Naive thymus-derived CD8-positive, alpha-beta T cell (primary cell): ENCODE measurements at places on chromosomes 3 and 15. TPM values are rescaled to one million over a fixed set of nuclear protein-coding genes. Genes with fewer than 3 reads are reported as not detected.

BFSP2 gene
- total RNA-seq: not detected

GRCh38 chr3:105246536-105246935 is 120.2 kb upstream of the ALCAM start:
- no peaks in the 10 kb centered on the region for H3K4me1 ChIP-seq
- no peak overlapping the region for H3K27ac ChIP-seq
- H3K4me3 ChIP-seq: no peak overlapping the region
- no peaks in the 10 kb centered on the region for H3K36me3 ChIP-seq

GRCh38 chr3:180633722-180634121 is 31.8 kb downstream of the TTC14 start:
- H3K4me1 ChIP-seq: no peaks in the 10 kb centered on the region
- H3K27me3 ChIP-seq: peaks cover 60% of the 10 kb centered on the region
- H3K27ac ChIP-seq: no peak overlapping the region
- no peak overlapping the region for H3K4me3 ChIP-seq
- H3K36me3 ChIP-seq: peaks cover 21% of the 10 kb centered on the region

DNA sequence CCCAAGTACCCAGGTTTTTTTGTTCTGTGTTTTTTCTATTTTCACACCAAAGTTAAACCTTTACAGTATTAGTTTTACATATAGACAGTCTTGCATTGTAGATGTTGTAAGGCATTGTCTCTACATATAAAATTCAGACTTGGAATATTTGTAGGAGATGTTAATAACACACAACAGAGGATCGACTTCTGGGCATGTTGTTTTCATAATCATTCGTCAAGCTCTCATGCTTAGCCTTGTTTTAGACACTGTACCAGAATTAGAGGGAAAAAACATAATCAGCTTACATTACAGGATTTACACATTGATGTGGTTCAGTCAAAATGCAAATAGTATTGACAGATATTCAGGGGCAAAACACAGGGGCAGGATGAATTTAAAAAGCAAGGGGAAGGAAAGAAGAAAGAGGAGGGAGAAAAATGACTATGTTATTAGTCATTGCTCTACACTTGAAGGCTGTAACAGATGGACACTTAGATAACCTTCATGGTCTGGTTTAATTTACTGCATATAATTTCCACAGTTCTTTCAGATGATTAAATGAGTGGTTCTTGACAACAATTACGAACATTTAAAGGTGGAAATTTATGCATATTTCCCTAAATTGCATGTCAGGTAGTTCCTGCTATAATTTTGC is 7.5 kb downstream of the CMSS1 start:
- no peak for DNase-seq
- H3K36me3 ChIP-seq: no peaks in the 10 kb centered on the region
- H3K4me3 ChIP-seq: no peak overlapping the region
- no peak overlapping the region for H3K27ac ChIP-seq
- peaks cover 12% of the 10 kb centered on the region for H3K4me1 ChIP-seq

DNA sequence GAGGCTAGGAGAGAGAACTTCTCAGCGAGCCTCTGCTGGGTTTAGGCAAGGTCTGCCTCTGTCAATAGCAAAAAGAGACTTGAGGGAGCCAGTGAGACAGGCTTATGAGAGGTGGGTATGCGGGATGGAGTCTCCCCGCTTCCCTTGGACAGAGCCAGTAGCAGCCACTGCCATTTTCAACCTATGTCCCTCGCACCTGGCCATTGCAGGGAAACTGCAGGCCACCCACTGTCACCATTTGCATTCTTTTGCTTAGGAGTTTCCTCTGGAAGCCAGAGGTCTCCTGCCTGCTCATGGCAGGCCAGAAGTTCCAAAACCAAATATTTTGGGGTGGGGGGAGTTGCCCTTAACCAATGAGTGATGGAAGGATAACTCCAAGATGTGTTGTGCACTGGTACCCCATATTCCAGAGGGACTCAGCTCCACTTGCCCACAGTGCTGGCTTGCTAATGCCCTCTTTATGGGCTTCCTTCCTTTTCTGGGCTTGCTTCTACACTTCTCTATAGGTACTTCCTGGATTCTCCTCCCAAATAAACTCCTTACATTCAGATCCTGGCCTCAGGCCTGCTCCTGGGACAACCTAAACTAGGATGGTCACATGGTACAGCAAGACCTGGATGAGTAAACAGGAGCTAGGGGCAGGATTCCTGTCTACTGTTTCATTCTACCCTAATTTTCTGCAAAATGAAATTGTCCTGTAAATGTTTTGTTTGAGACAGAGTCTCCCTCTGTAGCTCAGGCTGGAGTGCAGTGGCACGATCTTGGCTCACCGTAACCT is 108.9 kb upstream of the PROK2 start:
- no peak overlapping the region for H3K4me3 ChIP-seq
- no peak for DNase-seq
- H3K4me1 ChIP-seq: no peaks in the 10 kb centered on the region
- H3K27ac ChIP-seq: no peak overlapping the region
